Cardiac muscle cell (in vitro differentiated cells and primary cell): ENCODE measurements at places on chromosomes 16 and 17.

GRCh38 chr16:11349599-11350276 lies 4.5 kb downstream of the RMI2 start:
- no peaks in the 10 kb centered on the region for H3K36me3 ChIP-seq
- DNase-seq, result peak; percentile 68
- H3K4me1 ChIP-seq, result no peaks in the 10 kb centered on the region

DNA sequence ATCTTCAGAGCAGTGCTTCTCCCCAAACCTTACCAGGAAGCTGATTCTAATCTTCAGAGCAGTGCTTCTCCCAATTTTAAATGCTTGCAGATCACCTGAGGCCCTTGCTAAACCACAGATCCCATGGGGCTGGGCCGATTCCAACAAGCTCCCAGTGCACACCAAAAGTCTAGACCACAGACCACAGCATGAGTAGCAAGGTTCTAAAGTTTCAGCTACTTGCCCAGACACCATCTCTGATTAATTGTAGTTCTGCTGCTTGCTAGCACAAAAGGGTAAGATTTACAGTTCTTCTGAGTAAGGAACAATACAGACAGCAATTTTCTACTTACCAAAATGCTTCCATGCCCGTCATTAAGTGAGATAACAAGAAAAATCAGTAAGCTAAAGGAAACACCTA lies 12.2 kb downstream of the CLEC3A start:
- no peak for DNase-seq
- H3K27me3 ChIP-seq, result peaks cover 13% of the 10 kb centered on the region
- no peak overlapping the region for H3K4me3 ChIP-seq
- H3K4me1 ChIP-seq, result no peaks in the 10 kb centered on the region
- H3K27ac ChIP-seq, result no peak overlapping the region
- no peaks in the 10 kb centered on the region for H3K36me3 ChIP-seq

DNA sequence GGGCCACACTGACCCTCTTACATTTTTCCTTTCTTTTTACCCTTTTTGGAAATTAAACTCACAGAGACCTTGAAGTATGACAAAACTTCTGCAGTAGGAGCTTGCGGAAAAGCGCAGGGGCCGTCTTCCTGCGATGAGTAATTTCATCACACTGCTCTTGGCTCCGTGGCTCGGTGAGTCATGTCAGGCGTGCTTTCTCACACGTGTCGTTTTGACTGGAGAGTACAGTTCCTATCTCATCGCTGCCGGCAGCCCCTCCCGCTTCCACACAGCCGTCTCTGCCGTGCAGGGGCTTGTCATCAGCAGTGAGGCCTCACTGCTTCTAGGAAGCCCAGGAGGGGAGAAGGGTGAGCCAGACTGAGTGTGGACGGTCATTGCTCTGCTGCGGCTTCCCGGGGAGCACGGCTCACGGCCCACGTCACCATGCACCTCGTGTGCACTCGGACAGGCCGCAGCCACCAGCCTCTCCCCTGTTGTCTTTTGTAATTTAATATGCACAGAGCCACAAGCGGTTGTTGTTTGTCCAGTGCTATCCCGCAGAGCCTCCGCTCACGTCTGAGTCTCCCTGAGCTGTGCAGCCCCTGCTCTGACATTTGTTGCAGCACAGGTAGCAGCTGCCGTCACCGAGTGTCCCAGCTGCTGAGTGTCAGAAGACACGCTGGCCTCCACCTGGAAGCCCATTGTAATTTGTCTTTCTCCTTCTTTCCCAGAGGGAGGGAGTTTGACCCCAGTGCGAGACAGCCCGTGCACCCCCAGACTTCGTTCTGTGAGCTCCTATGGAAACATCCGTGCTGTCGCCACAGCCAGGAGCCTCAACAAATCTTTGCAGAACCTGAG lies 99.4 kb upstream of the CHMP6 start:
- DNase-seq, result peak; percentile 52
- H3K27ac ChIP-seq, result peak overlapping the region; percentile 34
- peaks cover 5% of the 10 kb centered on the region for H3K4me1 ChIP-seq
- H3K27me3 ChIP-seq, result no peaks in the 10 kb centered on the region
- H3K4me3 ChIP-seq, result no peak overlapping the region
- peaks cover 10% of the 10 kb centered on the region for H3K36me3 ChIP-seq

GRCh38 chr17:50841949-50842354 lies 6.6 kb downstream of the WFIKKN2 start:
- DNase-seq, result peak; percentile 81
- no peaks in the 10 kb centered on the region for H3K27me3 ChIP-seq
- peaks cover 14% of the 10 kb centered on the region for H3K4me1 ChIP-seq
- H3K4me3 ChIP-seq, result no peak overlapping the region
- no peak overlapping the region for H3K27ac ChIP-seq

DNA sequence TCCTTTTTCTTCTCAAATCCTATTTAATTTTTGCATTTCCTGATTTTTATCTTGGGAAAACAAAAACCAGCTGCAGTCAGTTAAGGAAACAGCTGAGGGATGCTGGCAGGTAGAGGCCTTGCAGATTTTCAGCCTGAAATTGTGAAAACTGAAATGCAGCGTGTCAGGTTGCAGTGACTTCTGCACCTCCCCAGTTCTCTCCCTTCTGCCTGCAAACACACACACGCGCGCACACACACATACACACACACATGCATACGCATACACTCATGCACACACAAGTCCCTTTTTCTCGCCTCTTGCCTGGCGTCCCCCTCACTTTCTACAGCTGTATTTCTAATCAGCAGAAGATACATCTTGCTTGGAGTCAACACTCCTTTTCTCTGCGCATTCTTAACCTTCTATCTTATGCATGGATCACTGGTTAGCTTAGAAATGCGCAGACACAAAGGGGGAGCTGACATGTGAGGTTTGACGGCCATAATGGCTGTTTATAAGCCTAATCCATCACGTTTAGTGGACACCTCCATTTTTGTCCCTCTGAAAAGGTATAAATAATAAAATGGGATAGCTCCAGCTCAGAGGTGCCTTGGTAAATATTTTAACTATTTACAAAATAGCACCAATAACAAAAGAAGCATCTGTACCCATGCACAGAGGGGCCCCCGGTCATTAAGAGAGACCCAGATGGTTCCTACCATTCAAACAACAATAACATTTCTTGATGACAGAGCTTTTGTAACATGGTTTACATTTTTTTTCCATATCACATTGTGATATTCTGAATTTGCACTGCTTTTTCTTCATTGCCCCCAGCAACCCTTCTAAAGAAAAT lies 392.1 kb upstream of the SALL1 start:
- no peak for DNase-seq
- H3K4me1 ChIP-seq, result peaks cover 16% of the 10 kb centered on the region
- no peak overlapping the region for H3K27ac ChIP-seq
- no peaks in the 10 kb centered on the region for H3K36me3 ChIP-seq
- no peaks in the 10 kb centered on the region for H3K27me3 ChIP-seq
- H3K4me3 ChIP-seq, result no peak overlapping the region

GRCh38 chr16:2238150-2238837 lies 2.0 kb downstream of the DNASE1L2 start:
- H3K36me3 ChIP-seq, result peaks cover 29% of the 10 kb centered on the region
- H3K27me3 ChIP-seq, result peaks cover 15% of the 10 kb centered on the region
- H3K4me1 ChIP-seq, result peaks cover 8% of the 10 kb centered on the region
- DNase-seq, result no peak
- H3K4me3 ChIP-seq, result no peak overlapping the region

- no peak overlapping the region for H3K4me3 ChIP-seq
- no peaks in the 10 kb centered on the region for H3K36me3 ChIP-seq
- H3K27me3 ChIP-seq, result no peaks in the 10 kb centered on the region
Measured at GRCh38 chr16:86029131-86029741, 130.3 kb downstream of the IRF8 start.

DNA sequence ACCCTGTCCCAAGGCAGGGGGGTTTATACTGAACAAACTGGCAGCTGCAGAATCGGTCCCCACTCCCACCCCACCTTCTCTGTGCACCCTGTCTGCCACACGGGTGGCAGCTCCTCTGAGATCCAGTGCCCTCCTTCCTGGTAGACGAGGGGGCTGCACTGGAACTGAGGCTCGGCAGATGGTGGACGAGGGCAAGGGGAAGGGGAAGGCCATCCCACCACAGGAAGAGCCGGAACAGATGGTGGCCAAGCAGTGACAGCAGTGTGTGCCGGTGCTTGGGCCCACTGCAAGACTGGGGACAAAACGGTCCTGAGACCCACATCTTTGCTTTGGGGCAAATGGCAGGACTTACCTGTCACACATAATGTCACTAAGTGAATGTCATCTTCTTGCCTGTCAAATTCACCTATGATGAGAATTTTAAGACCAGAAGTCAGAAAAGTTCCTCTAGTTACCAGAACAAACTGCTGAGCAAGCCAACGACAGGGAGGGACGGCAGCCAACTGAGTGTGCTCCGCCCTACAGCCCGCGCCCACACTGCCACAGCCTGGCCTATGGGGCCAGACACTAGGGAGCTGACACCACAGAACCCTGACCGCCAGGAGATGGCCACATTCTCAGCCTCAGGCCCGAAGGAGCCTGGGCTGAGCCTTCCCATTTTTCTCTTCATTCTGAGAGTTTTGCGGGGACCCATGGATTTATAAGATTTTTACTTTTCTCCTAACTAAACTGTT lies 14.4 kb downstream of the NTAN1 start:
- no peaks in the 10 kb centered on the region for H3K4me1 ChIP-seq
- H3K27ac ChIP-seq, result no peak overlapping the region
- peaks cover 38% of the 10 kb centered on the region for H3K36me3 ChIP-seq
- H3K4me3 ChIP-seq, result no peak overlapping the region

DNA sequence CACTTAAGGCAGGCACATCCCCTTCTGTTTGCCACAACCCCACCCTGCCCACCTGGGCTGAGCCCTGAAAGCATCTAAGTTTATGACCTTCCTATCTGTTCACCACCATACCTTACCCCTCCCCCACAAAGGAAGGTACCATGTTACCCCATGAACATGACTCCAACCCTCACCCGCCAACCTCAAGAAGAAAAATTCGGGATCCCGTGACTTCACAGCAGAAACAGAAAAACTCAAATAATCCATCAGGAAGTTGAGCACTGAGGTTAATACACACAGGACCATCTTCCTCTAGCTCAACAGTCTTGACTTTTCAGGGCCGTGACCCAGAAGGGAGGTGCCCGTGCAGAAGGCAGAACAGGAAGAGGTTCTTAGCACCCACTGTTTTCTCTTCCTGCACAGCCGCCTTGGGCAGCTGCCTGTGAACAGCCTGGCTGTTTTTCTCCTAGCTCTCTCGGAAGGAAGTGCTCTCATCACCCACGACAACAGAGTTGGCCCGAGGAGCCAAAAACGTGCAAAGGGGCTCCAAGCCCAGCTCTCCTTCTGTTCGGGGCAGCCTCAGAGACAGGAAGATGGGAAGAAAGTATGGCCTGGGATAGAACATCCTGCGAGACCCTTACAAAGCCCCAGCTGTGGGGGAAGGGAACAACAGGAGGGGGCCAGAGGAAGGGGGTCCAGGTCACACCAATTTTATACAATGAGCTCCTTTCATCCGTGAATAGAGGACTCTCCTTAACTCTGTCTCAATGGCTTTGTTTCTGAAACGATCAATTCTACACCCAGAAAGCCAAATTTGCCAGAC lies 101.1 kb downstream of the XYLT1 start:
- H3K27ac ChIP-seq, result no peak overlapping the region
- H3K4me3 ChIP-seq, result no peak overlapping the region
- DNase-seq, result peak; percentile 18
- peaks cover 9% of the 10 kb centered on the region for H3K4me1 ChIP-seq
- H3K36me3 ChIP-seq, result no peaks in the 10 kb centered on the region
- H3K27me3 ChIP-seq, result no peaks in the 10 kb centered on the region

GRCh38 chr17:80830020-80830780 lies 161.4 kb upstream of the CHMP6 start:
- DNase-seq, result no peak
- no peaks in the 10 kb centered on the region for H3K27me3 ChIP-seq
- peaks cover 5% of the 10 kb centered on the region for H3K4me1 ChIP-seq
- no peak overlapping the region for H3K27ac ChIP-seq

DNA sequence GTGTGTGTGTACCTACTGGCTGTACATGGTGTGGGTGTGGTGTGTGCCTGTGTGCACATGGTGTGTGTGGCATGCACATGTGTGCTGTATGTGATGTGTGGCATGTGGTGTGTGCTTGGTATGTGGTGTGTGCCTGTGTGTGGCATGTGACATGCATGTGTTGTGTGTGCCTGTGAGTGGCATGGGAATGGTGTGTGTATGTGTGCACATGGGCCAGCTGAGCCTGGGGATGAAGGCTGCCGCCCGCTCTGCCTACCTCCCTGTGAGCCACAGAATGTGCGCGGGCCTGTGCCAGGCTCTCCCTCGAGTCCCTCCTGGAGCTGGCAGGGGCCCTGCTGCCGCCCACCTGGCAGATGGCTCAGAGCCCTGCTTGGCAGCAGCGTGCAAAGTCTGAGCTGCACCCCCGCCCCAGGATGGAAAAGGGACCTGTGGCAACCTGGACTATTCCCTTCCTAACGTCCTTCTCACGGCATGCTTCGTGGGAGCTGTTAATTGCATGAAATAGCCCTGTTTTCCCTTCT lies 9.3 kb downstream of the PRSS27 start:
- DNase-seq, result no peak
- H3K27ac ChIP-seq, result no peak overlapping the region
- H3K4me3 ChIP-seq, result no peak overlapping the region
- H3K36me3 ChIP-seq, result peaks cover 13% of the 10 kb centered on the region

- no peak overlapping the region for H3K4me3 ChIP-seq
- H3K4me1 ChIP-seq, result peaks cover 15% of the 10 kb centered on the region
- H3K36me3 ChIP-seq, result no peaks in the 10 kb centered on the region
- no peak overlapping the region for H3K27ac ChIP-seq
Measured at GRCh38 chr16:56241596-56241995, 50.3 kb downstream of the GNAO1 start.

DNA sequence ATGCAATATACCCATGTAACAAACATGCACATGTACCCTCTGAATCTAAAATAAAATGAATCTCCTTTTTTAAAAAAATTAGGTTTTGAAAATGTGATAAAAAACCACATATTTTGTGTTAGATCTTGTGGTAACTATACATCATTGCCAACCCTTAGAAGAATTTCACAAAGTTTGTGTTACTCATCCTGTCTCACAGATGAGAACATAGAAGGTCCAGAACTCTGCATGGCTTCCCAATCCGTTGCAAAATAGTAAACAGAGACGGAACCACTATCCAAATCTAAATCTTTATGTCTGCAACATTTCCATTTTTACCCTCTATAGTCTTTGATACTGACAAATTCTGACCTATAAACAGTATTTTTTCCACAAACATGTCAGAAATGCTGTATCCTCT lies 759.9 kb downstream of the KCNJ2 start:
- H3K27me3 ChIP-seq, result no peaks in the 10 kb centered on the region
- no peaks in the 10 kb centered on the region for H3K36me3 ChIP-seq
- no peaks in the 10 kb centered on the region for H3K4me1 ChIP-seq
- no peak overlapping the region for H3K27ac ChIP-seq
